ENCODE measurements at places on chromosomes 16 and 17. TPM values are rescaled to one million over a fixed set of nuclear protein-coding genes. Genes with fewer than 3 reads are reported as not detected.

The CNTNAP4 gene
- not detected for total RNA-seq

The CDH11 gene
- 0.14 TPM for total RNA-seq

The GPR139 gene
- not detected for total RNA-seq

The KRTAP9-4 gene
- total RNA-seq = not detected

The ADAD2 gene
- not detected for total RNA-seq

The PRAC1 gene
- total RNA-seq = not detected

The TRIM65 gene
- total RNA-seq = 28.5 TPM

The GNGT2 gene
- 0.63 TPM for total RNA-seq

The LGALS9B gene
- total RNA-seq = not detected

The SOX15 gene
- 0.39 TPM for total RNA-seq

The RHBDL1 gene
- total RNA-seq = 0.35 TPM

The ODAD4 gene
- 1.2 TPM for total RNA-seq

The CHAD gene
- not detected for total RNA-seq

The ASGR1 gene
- total RNA-seq = 1.2 TPM

The KRT36 gene
- not detected for total RNA-seq

The CDC27 gene
- 87.6 TPM for total RNA-seq

The GUCY2D gene
- not detected for total RNA-seq

The DHX58 gene
- 0.30 TPM for total RNA-seq

The UMOD gene
- not detected for total RNA-seq

The KRT25 gene
- total RNA-seq = not detected

The PLLP gene
- 1.3 TPM for total RNA-seq

The RASL10B gene
- 0.11 TPM for total RNA-seq

The NPIPB6 gene
- 2.0 TPM for total RNA-seq

The SMIM5 gene
- total RNA-seq = 0.31 TPM

The MARCHF10 gene
- 1.5 TPM for total RNA-seq

All from A549 treated with CORT108297 at 1 μM for 4 hours (cell line).